Stimulated activated CD4-positive, alpha-beta T cell treated with anti-CD3 and anti-CD28 coated beads, Interleukin-1b, Interleukin-23, amount 100 ng/mL, for 4 hours (primary cell): ENCODE measurements at places on chromosomes 7 and 10.

DNA sequence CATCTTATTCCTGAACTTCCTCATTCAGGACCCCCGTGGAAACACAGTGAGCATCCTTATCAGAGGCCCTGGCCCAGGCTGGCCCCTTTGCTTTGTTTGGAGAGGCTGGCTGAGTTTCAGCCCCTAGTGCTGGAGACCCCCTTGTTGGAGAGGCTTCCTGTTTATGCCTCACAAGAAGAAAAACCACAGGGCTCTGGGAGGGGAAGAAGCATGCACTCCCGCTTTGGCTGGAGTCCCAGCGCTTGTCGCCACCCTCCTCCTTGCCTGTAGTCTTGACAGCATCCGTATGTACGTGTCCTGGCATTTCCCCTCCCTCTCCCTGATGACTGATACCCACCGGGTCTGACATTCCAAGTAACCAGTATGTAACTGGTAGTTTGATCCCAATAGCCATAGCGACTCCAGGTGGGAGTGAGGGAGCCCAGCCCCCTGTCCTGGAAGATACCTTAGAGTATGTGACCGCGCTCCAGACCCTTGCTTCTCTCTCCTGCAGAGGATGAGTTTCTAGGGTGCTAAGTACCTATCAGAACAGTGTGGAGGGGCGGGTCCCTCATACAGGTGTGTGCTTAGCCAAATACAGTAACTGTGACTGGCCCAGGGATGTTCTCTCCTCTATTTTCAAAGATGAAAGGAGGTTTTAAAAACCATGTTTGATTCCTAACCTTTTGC, 6.9 kb upstream of the ATP6V0E2 start:
- DNase-seq, result no peak

- DNase-seq, result no peak
These were observed 65.6 kb upstream of the CCDC6 start for GRCh38 chr10:59971915-59972314.

DNA sequence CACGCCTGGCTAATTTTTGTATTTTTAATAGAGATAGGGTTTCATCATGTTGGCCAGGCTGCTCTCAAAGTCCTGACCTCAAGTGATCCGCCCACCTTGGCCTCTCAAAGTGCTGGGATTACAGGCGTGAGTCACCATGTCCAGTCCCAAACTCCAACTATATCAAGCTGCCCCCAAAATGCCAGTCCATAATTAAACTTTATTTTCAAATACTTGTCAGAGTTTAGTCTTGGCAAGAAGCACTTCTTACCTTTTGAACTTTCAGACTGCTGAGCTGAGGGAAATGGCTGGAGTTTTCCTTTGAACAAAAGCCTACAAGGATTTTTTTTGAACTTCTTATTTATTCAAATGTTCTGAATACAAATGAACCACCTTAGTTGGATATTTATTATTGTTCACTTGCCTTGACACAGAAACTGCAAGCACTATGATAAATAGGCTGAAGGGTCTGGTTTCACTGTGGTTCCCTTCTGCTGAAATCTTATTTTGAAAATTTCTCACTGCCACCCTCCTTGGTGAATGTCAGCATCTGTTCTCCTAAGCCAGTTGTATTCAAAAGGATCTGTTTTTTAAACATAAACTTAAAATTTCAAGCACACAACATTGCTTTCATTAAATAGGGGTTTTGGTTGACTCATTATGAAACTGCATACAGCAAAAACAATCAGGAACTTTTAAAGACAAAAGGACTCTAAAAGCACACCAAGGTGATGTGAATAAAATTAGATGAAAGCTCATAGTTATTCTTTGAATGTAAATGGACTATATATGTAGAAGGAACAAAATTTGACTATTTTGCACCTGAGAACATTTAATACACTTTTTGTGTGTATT, 101.7 kb upstream of the SLC26A5 start:
- DNase-seq, result no peak

DNA sequence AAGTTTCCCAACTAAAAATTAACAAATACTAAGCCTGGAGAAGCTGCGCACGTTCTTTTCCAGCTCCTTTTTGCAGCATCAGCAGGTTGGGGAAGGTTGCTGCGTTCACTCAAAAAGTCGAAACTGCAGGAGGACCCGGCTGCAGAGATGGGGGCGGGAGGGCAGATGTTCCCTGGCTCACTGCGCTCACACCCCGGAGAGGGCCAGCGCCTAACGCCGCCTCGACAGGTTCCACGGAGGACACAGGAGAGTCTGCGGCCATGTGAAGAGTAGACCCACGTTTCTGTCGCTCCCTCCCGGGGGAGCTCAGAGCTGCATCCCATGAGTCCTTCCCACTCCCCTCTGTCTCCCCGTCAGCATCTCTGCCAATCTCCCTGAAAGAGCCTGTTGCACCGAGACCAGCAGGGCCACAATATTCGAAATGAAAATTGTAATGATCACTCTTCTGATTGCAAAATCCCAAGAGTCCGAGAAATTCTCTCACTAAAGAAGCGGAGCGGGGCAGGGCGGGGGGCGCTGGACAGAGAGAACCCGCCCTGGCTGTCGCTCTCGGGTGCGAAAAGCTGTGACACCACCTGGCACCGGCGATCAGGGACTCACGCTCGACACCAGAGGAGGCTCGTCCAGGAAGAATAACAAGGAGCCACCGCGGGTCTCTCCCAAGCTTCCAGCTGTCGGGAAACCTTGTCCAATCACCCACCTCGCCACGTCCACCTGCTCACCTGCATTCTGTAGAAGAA, 131.5 kb upstream of the PFKP start:
- no peak for DNase-seq

DNA sequence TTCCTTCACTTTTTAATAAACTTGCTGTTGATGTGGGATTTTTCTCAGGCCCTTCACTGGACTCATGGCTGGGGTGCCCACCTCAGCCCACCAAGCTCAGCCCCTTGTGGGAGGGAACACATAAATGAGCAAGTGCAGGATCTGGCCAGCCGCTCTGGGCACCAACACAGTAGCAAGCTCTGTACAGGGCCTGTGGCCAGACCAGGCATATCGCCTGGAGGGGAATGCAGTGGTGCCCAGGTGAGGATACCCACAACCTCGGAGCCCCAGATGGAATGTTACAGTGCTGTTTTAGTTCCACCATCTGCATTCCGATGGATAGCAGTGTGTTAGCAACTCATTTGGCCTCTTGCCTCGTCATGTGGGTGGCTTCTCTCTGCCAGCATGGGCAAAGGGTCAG, 234.6 kb downstream of the PPP1R3A start:
- no peak for DNase-seq

DNA sequence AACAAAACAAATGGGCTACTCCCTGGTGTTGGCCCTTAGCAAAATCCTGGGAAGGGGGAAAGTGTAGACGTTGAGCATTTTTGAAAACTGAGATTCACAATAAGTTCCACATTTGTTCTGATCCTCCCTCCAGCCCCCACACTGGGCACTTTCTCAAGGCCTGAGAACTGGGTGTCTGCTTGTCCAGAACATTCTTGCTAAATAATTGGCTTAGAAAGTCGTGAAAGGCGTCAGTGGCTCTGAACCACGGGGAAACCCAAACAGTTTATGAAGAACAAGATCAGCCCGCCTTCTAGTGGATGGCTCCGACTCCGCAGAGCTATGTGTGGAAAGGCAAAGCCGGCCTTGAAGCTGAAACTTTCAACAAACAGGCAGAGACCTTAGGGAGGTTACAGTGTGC, 370.1 kb downstream of the PRPF18 start:
- DNase-seq, result no peak

GRCh38 chr7:127221731-127222130, 31.0 kb downstream of the GRM8 start:
- DNase-seq, result no peak

DNA sequence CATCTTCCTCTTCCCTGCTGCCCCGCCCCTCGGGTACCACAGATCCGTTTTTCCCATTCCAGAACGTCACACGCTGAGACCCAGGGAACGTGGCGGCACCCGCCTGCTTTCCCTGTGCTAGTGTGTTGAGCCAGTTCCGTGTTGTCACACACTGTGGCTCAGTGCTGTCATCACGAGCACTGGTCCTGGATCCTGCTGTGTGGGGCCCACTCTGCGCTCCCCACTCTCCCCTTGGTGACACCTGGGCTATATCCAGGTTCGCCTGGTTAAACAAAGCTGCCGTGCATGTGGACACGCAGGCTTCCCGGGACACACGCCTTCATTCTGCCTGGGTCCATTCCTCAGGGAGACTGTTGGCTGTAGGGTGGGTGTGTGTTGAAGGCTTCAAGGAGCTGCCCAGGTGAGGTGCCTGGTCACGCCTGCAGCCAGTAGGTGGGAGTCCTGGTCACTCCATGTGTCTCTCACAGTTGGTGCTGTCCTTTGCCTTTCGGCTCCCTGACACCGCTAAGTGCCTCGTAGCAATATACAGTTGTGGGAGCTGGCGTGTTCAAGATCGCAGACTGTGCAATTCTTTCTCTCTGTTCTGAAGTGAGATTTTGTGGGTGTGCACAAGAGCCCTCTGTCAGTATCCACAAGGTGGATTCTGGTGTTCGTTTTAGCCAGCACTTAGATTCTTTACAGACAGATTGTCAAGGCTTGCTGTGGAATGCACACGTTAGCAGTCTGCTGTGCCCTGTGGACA, 88.6 kb downstream of the INPP5A start:
- no peak for DNase-seq
